Activated CD8-positive, alpha-beta T cell treated with anti-CD3 and anti-CD28 coated beads, Interleukin-2, amount 10 ng/mL, durations not matched to agents 7 days and 5 days (primary cell): ENCODE measurements at places on chromosomes 5 and 9.

DNA sequence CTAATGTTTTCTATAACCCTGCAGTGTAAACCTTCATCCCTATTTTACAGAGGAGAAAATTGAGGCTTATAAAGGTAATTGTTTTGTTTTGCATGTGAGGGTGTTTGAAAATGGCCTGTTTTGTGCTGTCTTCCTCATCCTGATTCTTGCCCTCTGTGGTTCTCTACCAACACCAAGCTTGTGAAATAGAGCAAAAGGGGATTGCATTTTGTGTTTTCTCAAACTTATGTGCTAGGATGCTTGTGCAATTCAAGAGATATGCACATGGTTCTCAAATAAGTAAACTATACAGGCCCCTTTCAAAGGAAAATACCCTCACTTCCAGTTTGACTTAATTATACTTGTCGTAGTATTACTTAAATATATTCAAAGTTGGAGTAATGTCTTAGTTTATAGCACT is 17.2 kb downstream of the PAM start:
- DNase-seq = no peak

GRCh38 chr5:173645437-173645807 is 29.0 kb upstream of the BOD1 start:
- no peak for DNase-seq

DNA sequence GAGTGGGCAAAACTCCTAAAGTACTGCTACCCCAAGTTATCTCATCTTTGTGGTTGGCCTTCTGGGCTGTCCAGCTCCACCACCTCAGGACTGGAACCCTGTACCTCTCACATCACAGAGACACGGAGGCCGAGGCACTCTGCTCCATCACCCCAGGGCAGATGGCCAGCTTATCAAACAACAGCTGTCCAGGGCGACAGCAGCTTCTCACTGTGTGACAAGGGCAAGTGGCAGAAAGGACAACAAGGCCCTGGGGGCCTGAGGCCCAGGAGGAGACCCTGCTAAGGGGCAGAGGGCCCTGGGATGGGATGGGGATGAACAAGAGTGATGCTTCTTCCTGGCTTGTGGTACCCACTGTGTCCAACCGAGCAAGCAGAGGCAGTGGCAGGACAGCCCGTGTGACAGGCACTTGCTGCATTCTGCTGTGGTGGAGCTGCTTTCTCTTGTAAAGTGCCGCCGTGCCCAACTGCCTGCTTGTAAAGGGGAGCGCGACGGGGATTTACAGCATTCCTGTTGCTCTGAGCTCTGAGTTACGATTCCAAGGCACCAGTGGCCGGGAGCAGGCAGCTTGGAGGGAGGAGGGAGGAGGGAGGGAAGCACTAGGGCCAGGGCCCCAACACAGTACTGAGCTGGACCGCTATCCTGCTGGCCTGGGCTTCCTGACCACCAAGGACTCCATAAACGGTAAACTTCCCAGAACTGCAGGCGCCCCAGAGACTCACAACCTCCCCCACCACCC is 71.2 kb downstream of the SHB start:
- DNase-seq = no peak

GRCh38 chr9:130636648-130637020 is 27.8 kb upstream of the PRDM12 start:
- DNase-seq = no peak

- no peak for DNase-seq
Measured at GRCh38 chr5:139649082-139649991, 1.2 kb downstream of the CXXC5 start.

GRCh38 chr5:84718377-84718776 is 333.7 kb upstream of the EDIL3 start:
- DNase-seq = no peak

- DNase-seq = no peak
Measured at GRCh38 chr9:99041618-99042017, 63.3 kb upstream of the TGFBR1 start.

- DNase-seq = no peak
Measured at GRCh38 chr9:89122949-89123348, 55.7 kb downstream of the SHC3 start.

DNA sequence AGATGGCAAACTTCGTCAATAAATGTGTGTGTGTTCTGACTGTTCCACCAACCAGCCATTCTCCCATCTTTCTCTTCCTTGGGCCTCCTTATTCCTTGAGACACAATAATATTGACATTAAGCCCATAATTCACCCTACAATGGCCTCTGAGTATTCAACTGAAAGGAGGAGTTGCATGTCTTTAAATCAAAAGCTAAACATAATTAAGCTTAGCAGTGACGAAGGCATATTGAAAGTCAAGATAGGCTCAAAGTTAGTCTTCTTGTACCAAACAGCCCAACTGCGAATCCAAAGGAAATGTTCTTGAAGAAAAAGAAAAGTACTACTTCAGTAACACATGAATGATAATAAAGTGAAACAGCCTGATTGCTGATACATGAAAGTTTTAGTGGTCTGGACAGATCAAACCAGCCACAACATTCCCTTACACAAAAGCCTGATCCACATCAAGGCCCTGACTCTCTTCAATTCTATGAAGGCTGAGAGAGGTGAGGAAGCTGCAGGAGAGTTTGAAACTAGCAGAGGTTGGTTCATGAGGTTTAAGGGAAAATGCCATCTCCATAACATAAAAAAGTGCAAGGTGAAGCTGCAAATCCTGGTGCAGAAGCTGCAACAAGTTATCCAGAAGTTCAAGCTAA is 81.4 kb downstream of the DENND1A start:
- DNase-seq = no peak

GRCh38 chr9:134112561-134112960 is 23.3 kb upstream of the WDR5 start:
- no peak for DNase-seq

GRCh38 chr5:119343766-119344165 is 12.1 kb upstream of the TNFAIP8 start:
- no peak for DNase-seq

- no peak for DNase-seq
Measured at GRCh38 chr5:81164936-81165335, 68.2 kb upstream of the CKMT2 start.

DNA sequence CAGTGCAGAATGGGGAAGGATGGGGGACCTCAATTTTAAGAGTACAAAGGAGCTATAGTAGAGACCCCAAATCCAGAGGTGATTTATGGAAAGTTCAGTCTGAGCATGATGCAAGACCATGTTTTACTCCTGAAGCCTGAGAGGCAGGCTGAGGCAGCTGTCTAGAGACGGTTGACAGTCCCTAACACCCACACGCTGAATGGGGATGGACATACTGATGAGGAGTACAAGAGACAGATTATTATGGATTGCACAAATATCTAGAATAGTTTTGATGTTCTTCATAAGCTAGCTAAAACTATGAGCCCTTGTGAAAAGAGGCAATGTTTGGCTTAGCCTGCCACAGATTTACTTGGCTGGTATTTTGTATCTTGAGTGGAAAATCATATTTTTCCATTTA is 64.5 kb downstream of the PRR16 start:
- no peak for DNase-seq

- no peak for DNase-seq
Measured at GRCh38 chr5:96655506-96655905, 6.7 kb upstream of the CAST start.

DNA sequence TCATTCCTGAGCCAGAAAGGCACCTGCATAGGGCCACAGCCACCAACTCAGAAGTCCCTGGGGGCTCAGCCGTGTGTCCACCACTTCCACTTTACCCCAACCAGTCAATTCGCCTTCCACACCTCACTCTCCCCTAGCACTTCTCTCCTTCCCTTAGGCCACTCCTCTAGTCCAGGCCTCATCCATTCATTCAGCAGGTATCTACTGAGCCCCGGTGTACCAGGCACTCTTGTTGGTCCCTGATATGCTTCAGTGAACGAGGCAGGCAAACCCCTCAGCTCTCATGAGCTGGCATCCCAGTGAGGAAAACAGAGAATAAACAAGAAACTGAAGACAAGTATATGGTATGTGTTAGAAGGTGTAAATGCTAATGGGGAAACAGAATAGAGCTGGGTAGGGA is 28.7 kb downstream of the NDUFA8 start:
- DNase-seq = no peak

- no peak for DNase-seq
Measured at GRCh38 chr5:144015961-144016360, 154.5 kb downstream of the YIPF5 start.

DNA sequence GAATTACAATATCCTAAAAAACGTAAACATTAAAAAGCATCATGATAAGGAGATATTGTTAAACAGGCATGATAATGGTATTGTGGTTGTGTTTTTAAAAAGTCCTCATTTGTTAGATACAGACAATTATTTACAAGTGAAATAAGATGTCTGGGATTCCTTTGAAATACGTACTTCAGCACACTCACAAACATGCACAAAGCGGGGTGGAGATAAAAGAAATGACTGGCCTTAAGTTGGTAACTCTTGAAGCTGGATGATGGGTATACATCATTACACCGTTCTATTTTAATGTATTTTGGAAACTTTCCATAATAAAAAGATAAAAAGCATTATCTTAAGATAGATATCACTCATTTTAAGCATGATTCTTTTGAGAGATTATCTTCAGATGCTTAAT is 1.0 kb downstream of the FAM200C start:
- no peak for DNase-seq

DNA sequence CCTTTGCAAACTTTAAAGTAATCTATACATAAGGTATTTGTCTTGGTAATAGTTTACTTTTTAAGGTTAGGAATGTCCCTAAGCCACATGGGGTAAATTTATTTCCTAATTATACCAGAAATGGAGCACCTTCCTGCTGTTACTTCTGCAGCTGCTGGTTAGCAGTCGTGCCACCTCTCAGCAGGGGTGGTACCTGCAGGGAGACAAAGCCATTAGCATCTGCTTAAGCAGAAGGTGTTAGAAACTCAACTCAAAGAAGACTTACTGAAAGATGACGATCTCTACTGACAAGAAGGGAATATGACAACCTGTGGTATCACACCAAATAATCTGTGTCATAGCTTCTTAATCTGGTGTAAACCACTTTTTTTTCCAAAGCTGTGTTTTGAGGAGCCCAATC is 173.7 kb downstream of the BRINP1 start:
- no peak for DNase-seq

GRCh38 chr5:170247363-170247762 is 14.6 kb downstream of the C5orf58 start:
- DNase-seq = no peak

DNA sequence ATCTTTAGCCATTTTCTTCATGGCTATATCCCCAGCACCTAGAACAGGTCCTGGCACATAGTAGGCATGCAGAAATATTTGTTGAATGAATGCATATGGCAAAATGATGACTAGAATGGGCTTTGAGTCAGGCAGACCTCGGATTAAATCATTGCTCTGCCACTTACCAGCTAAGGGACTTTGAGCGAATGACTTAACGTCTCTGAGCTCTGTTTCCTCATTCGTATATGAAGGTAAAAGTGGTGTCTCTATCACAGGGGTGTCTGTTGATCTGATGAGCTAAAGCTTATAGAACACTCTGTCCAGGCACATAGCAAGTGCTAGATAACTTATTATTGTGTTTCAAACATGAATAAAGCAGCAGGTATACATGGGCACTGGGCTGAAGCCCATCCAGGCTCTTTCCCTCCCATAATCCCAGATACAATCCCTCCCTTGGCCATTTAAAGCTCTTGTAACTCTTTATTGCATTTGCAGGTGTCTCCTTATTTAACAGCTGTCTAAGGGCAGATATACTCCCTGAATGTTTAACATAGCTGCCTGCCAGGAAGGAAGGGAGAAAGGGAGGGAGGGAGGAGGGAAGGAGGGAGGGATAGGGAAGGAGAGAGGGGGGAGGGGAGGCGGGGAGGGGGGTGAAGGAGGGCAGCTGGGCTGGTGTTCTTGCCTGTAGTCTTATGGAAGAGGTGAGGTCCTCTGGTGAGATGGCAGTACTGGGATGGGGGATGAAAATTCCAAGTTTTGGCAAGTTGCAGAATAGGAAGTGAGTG is 23.2 kb upstream of the STXBP1 start:
- no peak for DNase-seq

DNA sequence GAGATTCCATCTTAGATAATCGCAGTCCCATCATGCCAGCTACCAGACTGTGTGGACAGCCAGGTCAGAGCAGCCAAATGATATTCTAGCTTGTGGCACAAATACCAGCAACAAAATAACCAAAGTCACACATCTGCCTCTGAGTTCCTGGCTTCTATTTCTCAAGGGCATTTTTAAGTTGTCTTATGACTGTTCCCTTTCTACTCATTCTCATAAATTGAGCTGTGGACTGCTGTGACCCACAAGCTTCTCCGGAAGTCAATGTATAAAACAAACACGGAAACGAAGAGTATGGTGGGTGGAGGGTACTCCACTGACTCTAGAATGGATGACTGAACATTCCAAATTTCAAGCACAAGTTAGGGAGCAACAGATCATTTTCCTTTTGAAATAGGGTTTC is 43.9 kb downstream of the PDCD1LG2 start:
- no peak for DNase-seq
